Type B pancreatic cell (in vitro differentiated cells): ENCODE measurements at places on chromosomes 13 and 19. TPM values are rescaled to one million over a fixed set of nuclear protein-coding genes. Genes with fewer than 3 reads are reported as not detected.

DNA sequence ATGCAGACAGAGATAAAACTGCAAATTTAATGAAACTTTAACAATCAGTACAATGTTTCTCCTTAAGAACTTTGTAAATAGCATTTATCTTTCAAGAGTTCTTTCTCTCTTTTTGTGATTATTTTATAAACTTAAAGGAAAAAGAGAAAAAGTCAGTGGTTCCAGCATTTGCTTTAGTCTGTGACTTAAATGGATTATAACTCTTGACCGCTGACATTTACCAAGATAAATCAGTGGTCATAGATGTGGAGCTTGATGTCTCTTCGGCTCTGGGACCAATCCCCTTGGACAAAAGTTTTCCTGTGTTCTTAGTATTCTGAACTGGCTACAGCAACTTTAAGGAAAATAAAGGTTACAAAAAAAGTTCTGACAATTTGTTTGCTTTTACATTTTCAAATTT lies 162.6 kb downstream of the TM9SF2 start:
- H3K27me3 ChIP-seq, result peaks cover 37% of the 10 kb centered on the region
- H3K4me1 ChIP-seq, result peaks cover 24% of the 10 kb centered on the region
- no peak overlapping the region for H3K27ac ChIP-seq
- no peaks in the 10 kb centered on the region for H3K36me3 ChIP-seq
- DNase-seq, result no peak

GRCh38 chr19:29076161-29076560 lies 136.8 kb downstream of the UQCRFS1 start:
- H3K4me1 ChIP-seq, result peaks cover 28% of the 10 kb centered on the region
- H3K36me3 ChIP-seq, result no peaks in the 10 kb centered on the region
- peaks cover 3% of the 10 kb centered on the region for H3K27me3 ChIP-seq
- no peak overlapping the region for H3K27ac ChIP-seq

ZNF155 gene
- 9.8 and 10.3 TPM in 2 replicates for total RNA-seq

DNA sequence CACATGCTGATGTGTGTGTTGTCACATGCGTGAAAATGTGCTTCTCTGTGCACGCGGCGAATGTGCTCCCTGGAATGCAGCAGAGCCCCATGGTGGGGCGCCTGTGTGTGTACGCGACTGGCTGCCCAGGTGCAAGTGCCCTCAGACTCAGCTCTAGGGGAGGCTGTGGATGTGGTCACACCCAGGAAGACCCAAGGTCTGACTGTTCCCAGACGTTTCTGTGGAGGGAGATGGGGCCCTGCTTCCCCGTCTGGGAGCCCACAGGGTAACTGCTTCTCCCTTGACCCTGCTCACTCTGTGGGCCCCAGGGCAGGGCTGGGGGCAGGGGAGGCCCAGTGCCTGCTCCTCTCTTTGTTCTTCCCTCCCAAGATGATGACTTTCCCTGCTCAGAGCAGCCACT lies 7.9 kb upstream of the UQCR11 start:
- H3K36me3 ChIP-seq, result peaks cover 12% of the 10 kb centered on the region
- H3K27ac ChIP-seq, result no peak overlapping the region
- DNase-seq, result no peak
- H3K4me3 ChIP-seq, result no peak overlapping the region

- H3K27ac ChIP-seq, result peak overlapping the region; percentile 99
- H3K36me3 ChIP-seq, result peaks cover 15% of the 10 kb centered on the region
- no peaks in the 10 kb centered on the region for H3K27me3 ChIP-seq
- no peak for DNase-seq
- H3K4me3 ChIP-seq, result peak overlapping the region; percentile 98
These were observed 391 bp downstream of the ZNF761 start for GRCh38 chr19:53432088-53432661.

DNA sequence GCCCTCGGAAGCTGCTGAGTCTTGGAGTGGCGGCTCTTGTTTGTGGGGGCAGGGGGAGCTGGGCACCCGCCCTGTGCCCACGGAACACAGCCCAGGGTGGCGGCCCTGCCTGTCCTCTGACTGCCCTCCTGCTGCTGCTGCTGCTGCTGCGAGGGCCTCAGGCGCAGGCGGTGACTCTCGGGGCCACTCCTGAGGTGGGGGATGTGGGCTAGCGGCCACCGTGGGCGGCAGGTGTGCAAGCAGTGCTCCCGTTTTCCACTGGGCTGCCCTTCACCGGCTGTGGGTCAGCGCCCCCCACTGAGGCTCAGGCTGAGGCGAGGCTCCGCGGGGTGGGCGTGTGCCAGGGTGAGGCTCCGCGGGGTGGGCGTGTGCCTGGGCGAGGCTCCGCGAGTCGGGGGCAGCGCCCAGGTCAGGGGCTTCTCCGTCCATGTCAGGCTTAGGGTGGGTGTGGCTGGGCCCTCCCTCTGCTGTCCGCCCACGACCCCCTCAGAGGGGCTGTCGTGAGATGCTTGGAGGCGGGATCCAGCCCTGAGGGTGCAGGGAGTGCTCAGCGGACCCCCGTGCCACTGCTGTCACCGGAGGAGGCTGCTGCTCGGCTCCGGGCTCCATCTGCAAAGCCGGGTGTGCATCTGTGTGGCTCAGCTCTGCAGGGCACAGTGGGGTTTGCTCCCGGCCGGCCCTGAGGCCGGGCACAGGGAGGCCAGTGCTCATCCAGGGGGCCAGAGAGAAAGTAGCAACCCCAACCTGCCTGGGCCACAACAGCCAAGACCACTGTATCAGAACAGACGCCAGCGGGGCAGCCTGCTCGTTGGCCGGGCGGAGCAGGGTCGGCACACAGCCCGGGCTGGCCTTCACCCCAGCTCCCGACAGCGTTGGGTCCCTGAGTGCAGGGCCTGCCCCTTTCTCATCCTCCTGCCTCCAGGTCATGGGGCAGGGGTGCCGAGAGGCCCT lies 14.5 kb downstream of the CSNK1G2 start:
- no peaks in the 10 kb centered on the region for H3K27me3 ChIP-seq
- H3K4me3 ChIP-seq, result no peak overlapping the region
- H3K4me1 ChIP-seq, result peaks cover 4% of the 10 kb centered on the region

GRCh38 chr19:35124098-35125060 lies 8.8 kb downstream of the FXYD3 start:
- H3K36me3 ChIP-seq, result no peaks in the 10 kb centered on the region
- H3K4me3 ChIP-seq, result peak overlapping the region; percentile 35
- DNase-seq, result no peak

TEX26 gene
- not detected in 2 replicates for total RNA-seq

CALR3 gene
- total RNA-seq, result not detected in 2 replicates

DNA sequence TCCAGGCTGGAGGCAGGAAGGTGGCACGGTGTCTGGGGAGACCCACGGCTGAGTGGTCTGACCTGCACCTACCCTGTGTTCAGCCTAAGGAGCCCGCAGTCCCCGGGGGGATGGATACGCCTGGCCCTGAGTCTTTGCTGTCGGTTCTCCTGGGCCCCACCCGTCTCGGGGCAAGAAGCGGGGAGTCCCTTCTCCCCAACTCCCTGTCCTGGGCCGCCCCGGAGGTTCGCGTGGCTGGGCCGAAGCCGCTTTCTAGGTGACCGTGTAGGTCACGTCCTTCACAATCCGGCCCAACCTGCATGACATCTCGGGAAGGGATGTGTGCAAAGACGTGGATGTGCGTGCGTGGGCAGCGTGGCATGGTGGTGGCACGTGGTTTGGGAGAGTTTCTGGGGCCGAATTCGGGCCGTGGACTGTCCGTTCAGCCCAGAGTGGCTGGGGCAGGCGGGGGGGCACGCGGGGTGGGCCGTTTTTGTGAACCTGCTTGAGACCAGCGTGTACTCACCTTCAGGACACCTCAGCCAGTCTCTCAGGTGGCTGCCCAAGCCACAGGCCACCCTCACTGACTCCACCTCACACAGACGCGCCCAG lies 103.3 kb downstream of the PTPRS start:
- H3K27me3 ChIP-seq, result no peaks in the 10 kb centered on the region
- H3K36me3 ChIP-seq, result peaks cover 17% of the 10 kb centered on the region
- H3K4me1 ChIP-seq, result no peaks in the 10 kb centered on the region
- no peak overlapping the region for H3K4me3 ChIP-seq

- no peak overlapping the region for H3K27ac ChIP-seq
- no peak overlapping the region for H3K4me3 ChIP-seq
- peaks cover 30% of the 10 kb centered on the region for H3K27me3 ChIP-seq
- no peaks in the 10 kb centered on the region for H3K36me3 ChIP-seq
- H3K4me1 ChIP-seq, result no peaks in the 10 kb centered on the region
- DNase-seq, result no peak
These were observed 432.6 kb downstream of the ZNF536 start for GRCh38 chr19:30804751-30805150.

DNA sequence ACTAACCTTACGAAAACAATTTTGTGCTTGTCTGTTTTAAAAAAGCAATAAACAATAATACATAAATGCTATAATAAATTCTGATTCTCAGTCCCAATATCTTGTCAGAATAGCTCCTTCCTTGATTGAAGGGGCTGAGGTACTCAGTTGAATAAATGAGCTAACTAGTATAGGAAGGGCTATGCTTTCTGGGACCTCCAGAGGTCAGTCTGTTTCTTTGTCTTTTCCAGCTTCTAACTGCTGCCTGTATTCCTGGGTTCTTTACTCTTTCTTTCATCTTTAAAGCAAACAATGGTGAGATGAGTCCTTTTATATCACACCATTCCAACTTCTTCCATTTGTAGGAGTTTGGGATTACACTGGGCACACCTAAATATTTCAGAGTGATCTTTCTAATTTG lies 1297.0 kb upstream of the ATXN8OS start:
- DNase-seq, result no peak
- H3K36me3 ChIP-seq, result no peaks in the 10 kb centered on the region
- peaks cover 7% of the 10 kb centered on the region for H3K4me1 ChIP-seq
- H3K27ac ChIP-seq, result no peak overlapping the region

NLRP9 gene
- not detected in 2 replicates for total RNA-seq

BRSK1 gene
- 9.8 and 32.3 TPM in 2 replicates for total RNA-seq

DNA sequence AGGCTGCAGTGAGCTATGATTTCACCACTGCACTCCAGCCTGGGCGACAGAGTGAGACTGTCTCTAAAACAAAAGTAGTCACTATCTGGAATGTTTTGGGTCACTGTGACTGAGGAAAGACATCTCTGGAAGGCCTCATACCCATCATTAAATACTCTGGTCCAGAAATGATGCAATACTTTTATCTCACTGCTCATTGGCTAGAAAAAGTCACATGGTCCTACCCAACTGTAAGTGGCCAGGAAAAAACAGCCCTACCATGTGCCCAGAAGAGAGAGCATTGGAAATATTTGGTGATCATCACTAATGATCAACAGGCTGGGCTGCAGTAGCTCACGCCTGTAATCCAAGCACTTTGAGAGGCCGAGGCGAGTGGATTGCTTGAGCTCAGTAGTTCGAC lies 29.8 kb downstream of the PNPLA6 start:
- H3K27ac ChIP-seq, result no peak overlapping the region
- no peak overlapping the region for H3K4me3 ChIP-seq
- DNase-seq, result no peak
- H3K27me3 ChIP-seq, result no peaks in the 10 kb centered on the region
- no peaks in the 10 kb centered on the region for H3K4me1 ChIP-seq

- H3K4me3 ChIP-seq, result no peak overlapping the region
- DNase-seq, result no peak
- no peaks in the 10 kb centered on the region for H3K36me3 ChIP-seq
- no peak overlapping the region for H3K27ac ChIP-seq
- H3K27me3 ChIP-seq, result no peaks in the 10 kb centered on the region
These were observed 62.9 kb upstream of the SPATA13 start for GRCh38 chr13:24097667-24098066.

DNA sequence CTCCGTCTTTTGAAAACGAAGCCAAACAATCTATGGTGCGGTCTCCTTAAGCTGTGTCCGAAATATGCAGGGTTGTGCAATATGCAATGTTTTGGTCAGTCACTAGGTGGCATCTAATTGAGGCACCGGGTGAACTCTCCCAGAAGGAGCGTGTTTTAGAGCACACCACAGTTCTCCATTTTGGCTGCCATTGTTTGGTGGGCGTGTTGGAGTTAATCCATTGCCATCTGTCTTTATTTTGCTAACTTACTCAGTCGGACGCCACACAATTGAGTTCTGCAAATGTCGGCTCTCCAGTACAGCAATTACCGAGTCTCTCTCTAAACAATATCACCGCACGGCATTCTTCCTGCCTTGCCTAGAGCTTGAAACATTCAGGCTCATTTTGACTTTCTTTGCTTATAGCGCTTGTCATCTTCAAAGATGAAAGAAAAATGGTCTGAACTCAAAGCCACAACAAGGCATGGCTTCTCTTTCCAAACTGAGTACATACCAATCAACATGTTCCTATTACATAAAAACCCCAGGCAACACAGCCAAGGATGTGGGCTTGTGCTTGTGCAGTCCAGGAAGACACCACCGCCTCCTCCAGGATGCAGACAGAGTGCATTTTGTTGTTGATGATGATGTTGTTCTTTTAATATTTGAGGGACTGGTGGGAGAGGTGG lies 182.0 kb upstream of the SERP2 start:
- H3K27me3 ChIP-seq, result peaks cover 9% of the 10 kb centered on the region
- no peak overlapping the region for H3K27ac ChIP-seq
- H3K4me1 ChIP-seq, result peaks cover 4% of the 10 kb centered on the region
- no peaks in the 10 kb centered on the region for H3K36me3 ChIP-seq
- DNase-seq, result no peak

LILRB5 gene
- not detected in 2 replicates for total RNA-seq

GRCh38 chr19:19274716-19275565 lies 1.8 kb upstream of the TM6SF2 start:
- no peak for DNase-seq
- H3K4me3 ChIP-seq, result no peak overlapping the region
- no peak overlapping the region for H3K27ac ChIP-seq
- H3K36me3 ChIP-seq, result peaks cover 7% of the 10 kb centered on the region

FUT2 gene
- total RNA-seq, result 9.0 and 13.3 TPM in 2 replicates

- peaks cover 25% of the 10 kb centered on the region for H3K4me1 ChIP-seq
- no peaks in the 10 kb centered on the region for H3K27me3 ChIP-seq
- no peak overlapping the region for H3K27ac ChIP-seq
- H3K4me3 ChIP-seq, result no peak overlapping the region
These were observed 167.9 kb downstream of the LMO7 start for GRCh38 chr13:75804054-75804453.

GRCh38 chr13:114012141-114012540 lies 38.3 kb upstream of the C13orf46 start:
- no peak overlapping the region for H3K27ac ChIP-seq
- H3K4me1 ChIP-seq, result peaks cover 4% of the 10 kb centered on the region
- no peak overlapping the region for H3K4me3 ChIP-seq

DNA sequence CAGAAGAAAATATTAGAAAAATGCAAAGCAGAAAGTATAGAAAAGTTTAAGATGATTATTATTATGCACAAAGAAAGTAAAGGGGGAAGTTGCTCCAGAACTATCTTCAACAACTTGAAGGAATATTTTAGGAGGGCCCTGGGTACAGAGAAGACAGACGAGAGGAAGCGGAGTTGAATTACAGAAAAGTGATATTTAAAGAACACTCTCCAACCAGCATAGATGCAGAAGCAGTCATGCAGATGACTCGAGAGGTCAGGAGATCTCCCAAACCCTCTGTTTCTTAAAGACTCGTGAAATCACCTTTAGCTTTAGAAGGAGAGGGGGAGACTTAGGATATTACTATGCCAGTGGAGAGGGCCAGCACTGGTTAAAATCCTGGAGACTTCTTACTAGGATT lies 8.5 kb upstream of the SHISA2 start:
- peaks cover 24% of the 10 kb centered on the region for H3K4me1 ChIP-seq
- no peaks in the 10 kb centered on the region for H3K36me3 ChIP-seq
- no peak overlapping the region for H3K27ac ChIP-seq
- H3K27me3 ChIP-seq, result peaks cover 18% of the 10 kb centered on the region
- no peak for DNase-seq
- H3K4me3 ChIP-seq, result no peak overlapping the region
